ENCODE measurements at places on chromosomes 6 and 20. TPM values are rescaled to one million over a fixed set of nuclear protein-coding genes. Genes with fewer than 3 reads are reported as not detected.

TOMM6 gene
- total RNA-seq, result 126 TPM

DNA sequence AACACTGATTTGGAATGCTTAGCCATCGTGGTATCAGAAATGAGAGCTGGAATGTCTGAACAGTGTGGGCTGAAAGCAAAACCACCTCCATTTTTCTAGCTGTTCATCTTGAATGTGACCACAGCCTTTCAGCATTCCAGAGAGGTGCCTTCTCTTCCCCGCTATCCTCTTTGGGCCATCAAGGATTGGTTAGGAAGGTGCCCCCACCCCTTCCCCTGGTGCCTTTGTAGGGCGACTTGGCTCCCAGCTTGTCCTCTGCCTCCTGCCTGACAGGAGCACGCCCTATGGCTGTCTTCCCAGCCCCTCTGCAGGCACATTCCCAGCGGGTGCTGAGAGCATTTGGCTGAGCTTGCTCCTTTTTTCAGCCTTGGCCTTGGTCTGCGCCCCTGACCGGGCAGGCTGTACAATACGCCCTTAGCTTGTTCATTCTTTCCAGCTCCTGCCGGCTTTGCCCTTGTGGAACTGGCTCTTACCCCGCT is 97.5 kb downstream of the ARMC2 start:
- H3K4me3 ChIP-seq, result no peak overlapping the region
- DNase-seq, result no peak
- H3K4me1 ChIP-seq, result peaks cover 58% of the 10 kb centered on the region
- peaks cover 3% of the 10 kb centered on the region for H3K27me3 ChIP-seq
- no peak overlapping the region for H3K27ac ChIP-seq

DNA sequence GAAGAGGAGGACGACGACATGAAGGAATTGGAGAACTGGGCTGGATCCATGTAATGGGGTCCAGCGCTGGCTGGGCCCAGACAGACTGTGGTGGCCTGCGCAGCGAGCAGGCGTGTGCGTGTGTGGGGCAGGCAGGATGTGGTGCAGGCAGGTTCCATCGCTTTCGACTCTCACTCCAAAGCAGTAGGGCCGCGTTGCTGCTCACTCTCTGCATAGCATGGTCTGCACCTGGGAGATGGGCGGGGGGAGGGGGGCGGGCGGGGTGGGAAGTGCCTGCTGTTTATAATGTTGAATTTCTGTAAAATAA is 42.3 kb downstream of the CHMP4B start:
- H3K4me1 ChIP-seq, result peaks cover 61% of the 10 kb centered on the region
- peak; percentile 55 for DNase-seq
- H3K27ac ChIP-seq, result peak overlapping the region; percentile 72
- H3K27me3 ChIP-seq, result no peaks in the 10 kb centered on the region

DNA sequence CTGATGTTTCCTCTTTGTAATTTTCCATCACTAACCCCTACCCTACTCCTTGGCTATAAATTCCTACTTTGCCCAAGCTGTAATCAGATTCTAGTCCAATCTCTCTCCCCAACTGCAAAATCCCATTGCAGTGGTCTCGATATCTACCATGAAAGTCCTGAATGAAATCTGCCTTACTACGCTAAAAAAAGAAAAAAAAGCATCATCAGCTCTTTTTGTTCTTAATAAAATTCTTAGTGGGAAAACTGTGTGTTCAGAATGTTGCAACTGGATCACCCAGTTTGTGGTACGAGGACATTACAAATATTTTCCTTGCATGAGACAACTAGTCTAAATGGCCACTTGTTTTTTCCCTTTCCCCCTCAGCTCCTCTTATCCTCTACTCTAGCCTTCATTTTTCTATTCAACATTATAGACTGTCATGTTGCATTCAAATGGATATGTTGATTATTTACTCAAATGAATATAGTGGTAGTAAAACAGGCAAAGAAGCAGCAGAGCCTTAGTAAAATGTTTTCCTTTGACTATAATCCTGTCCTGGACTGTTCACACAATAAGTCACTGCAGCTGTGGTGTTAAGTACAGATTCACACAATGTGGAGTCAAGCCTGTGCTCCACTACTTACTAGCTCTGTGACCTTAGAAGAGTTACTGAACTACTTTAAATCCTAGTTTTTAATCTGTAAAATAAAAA is 527.1 kb upstream of the MARCKS start:
- no peaks in the 10 kb centered on the region for H3K27me3 ChIP-seq
- no peaks in the 10 kb centered on the region for H3K4me1 ChIP-seq
- no peak overlapping the region for H3K27ac ChIP-seq
- DNase-seq, result no peak
- no peak overlapping the region for H3K4me3 ChIP-seq

DNA sequence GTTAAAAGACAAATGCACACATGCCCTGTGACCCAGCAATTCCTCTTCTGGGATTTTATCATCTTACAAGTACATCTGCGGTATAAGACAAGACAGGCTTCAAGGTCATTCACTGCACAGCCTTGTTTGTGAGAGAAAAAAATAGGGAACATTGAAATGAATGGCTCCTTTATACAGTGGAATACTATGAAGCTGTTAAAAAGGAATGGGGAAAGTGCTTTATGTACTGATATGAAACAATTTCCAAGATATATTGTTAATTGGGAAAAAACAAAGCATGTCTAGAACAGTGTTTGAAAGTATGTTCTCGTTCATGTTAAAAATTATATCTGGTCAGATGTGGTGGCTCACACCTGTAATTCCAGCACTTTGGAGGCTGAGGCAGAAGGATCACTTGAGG is 25.4 kb downstream of the PDRG1 start:
- no peak for DNase-seq
- no peak overlapping the region for H3K4me3 ChIP-seq
- peaks cover 25% of the 10 kb centered on the region for H3K27me3 ChIP-seq
- no peak overlapping the region for H3K27ac ChIP-seq
- H3K4me1 ChIP-seq, result no peaks in the 10 kb centered on the region
- no peaks in the 10 kb centered on the region for H3K36me3 ChIP-seq

GCNT2 gene
- total RNA-seq, result 3.0 TPM

SPTLC3 gene
- total RNA-seq, result not detected

DNA sequence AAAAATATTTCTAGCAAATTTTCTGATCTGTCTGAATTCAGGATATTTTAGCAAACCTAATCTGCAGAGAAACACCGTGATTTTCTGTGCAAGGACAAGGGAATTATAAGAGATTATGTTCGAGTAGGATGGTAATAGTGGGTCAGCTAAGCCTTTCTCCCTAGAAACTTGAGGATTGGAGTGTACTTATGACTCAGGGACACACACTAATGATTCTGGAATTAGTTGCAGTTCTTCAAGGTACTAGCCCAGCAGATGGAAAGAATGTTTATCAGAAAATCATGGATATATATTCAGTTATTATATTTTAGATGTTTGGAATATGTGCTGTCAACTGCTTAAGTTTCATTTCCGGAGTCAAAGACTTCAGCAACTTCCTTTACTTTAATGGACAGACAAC is 177.1 kb upstream of the MAP3K7 start:
- no peaks in the 10 kb centered on the region for H3K4me1 ChIP-seq
- H3K4me3 ChIP-seq, result no peak overlapping the region

DNA sequence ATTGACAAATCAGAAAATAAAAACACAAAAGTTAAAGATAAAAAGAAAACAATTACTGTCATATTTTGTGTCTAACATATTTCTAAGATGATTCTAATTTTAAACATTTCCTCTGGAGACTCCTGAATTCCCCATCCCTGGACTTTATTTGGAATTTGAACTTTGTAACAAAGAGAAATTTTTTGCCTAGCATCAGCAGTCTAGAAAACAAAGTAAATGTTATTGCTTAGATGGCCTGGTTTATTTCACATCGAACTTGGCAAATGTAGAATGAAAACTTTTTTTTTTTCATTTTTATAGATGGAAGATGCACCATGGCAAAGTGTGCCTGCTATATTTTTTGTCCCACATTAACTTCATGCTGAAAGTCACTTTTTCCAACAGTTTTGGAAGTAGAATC is 159.1 kb downstream of the TBX18 start:
- no peaks in the 10 kb centered on the region for H3K27me3 ChIP-seq
- no peak for DNase-seq
- no peak overlapping the region for H3K4me3 ChIP-seq

GRCh38 chr20:17505636-17506517 is 25.3 kb downstream of the BFSP1 start:
- H3K4me3 ChIP-seq, result peak overlapping the region; percentile 79
- H3K27me3 ChIP-seq, result peaks cover 7% of the 10 kb centered on the region
- peaks cover 10% of the 10 kb centered on the region for H3K36me3 ChIP-seq
- peaks cover 77% of the 10 kb centered on the region for H3K4me1 ChIP-seq
- peak; percentile 84 for DNase-seq

TINAG gene
- total RNA-seq, result not detected

GRCh38 chr6:105111105-105111504 is 68.7 kb downstream of the POPDC3 start:
- H3K36me3 ChIP-seq, result no peaks in the 10 kb centered on the region
- DNase-seq, result no peak
- H3K27me3 ChIP-seq, result peaks cover 22% of the 10 kb centered on the region
- no peaks in the 10 kb centered on the region for H3K4me1 ChIP-seq
- no peak overlapping the region for H3K4me3 ChIP-seq
- no peak overlapping the region for H3K27ac ChIP-seq

DNA sequence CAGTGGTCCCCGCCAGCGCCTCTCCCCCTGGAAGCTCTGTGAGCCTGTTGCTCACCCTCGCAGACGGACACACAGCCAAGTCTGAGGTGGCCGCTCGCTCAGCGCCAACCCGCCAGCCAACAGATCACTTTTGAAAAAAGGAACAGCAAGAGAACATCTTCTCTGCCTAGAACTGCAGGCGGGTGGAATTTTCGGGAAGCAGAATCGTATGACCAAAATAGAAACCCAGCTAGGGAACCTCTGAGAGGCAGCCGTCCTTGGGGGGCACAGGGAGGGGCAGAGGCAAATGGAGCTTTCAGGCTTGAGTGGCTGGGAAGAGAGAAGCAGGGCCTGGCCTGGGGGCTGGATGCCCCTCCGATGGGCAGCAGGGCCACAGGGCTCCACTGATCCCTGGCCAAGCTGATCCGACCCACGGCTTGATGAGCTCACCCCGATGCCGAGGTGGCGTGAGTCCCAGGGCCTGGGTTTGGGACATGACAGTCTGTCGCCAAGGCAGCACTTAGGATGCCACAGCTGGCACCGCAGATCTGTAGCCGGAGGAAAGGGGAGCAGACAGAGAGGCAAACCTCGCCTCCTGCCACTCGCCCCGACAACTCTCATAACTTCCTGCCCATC is 9.8 kb downstream of the NFATC2 start:
- peak overlapping the region; percentile 91 for H3K27ac ChIP-seq
- no peak overlapping the region for H3K4me3 ChIP-seq
- peaks cover 97% of the 10 kb centered on the region for H3K4me1 ChIP-seq

TAGAP gene
- 52.0 TPM for total RNA-seq

- H3K27ac ChIP-seq, result no peak overlapping the region
- peaks cover 67% of the 10 kb centered on the region for H3K36me3 ChIP-seq
- no peaks in the 10 kb centered on the region for H3K27me3 ChIP-seq
- no peak for DNase-seq
- peaks cover 56% of the 10 kb centered on the region for H3K4me1 ChIP-seq
- H3K4me3 ChIP-seq, result no peak overlapping the region
Observed at GRCh38 chr6:36686668-36687513, 8.4 kb downstream of the CDKN1A start.

ABHD16A gene
- total RNA-seq, result 53.1 TPM

GRCh38 chr6:22072949-22073348 is 223.9 kb downstream of the PRL start:
- H3K4me1 ChIP-seq, result no peaks in the 10 kb centered on the region
- no peak for DNase-seq
- H3K36me3 ChIP-seq, result no peaks in the 10 kb centered on the region
- no peak overlapping the region for H3K27ac ChIP-seq

TFB1M gene
- total RNA-seq, result 28.1 TPM

GRCh38 chr6:22149096-22149495 is 147.7 kb downstream of the PRL start:
- H3K27me3 ChIP-seq, result peaks cover 24% of the 10 kb centered on the region
- no peak overlapping the region for H3K4me3 ChIP-seq
- no peaks in the 10 kb centered on the region for H3K4me1 ChIP-seq
- no peak overlapping the region for H3K27ac ChIP-seq

- H3K27ac ChIP-seq, result no peak overlapping the region
- H3K4me3 ChIP-seq, result no peak overlapping the region
- no peaks in the 10 kb centered on the region for H3K27me3 ChIP-seq
- no peak for DNase-seq
- H3K36me3 ChIP-seq, result no peaks in the 10 kb centered on the region
Observed at GRCh38 chr6:2173203-2173961, 72.0 kb downstream of the GMDS start.

CAGE1 gene
- total RNA-seq, result not detected

GRCh38 chr6:88585276-88585692 is 378.1 kb downstream of the RNGTT start:
- H3K27me3 ChIP-seq, result peaks cover 7% of the 10 kb centered on the region
- no peak for DNase-seq
- no peak overlapping the region for H3K4me3 ChIP-seq
- H3K27ac ChIP-seq, result no peak overlapping the region

CRIP3 gene
- total RNA-seq, result 0.88 TPM

- H3K27ac ChIP-seq, result no peak overlapping the region
- H3K36me3 ChIP-seq, result peaks cover 5% of the 10 kb centered on the region
- H3K4me3 ChIP-seq, result no peak overlapping the region
- H3K27me3 ChIP-seq, result no peaks in the 10 kb centered on the region
- H3K4me1 ChIP-seq, result peaks cover 5% of the 10 kb centered on the region
- no peak for DNase-seq
Observed at GRCh38 chr20:36717657-36718056, 28.2 kb downstream of the NDRG3 start.

GRCh38 chr20:13718171-13718570 is 66.5 kb downstream of the ESF1 start:
- H3K27me3 ChIP-seq, result no peaks in the 10 kb centered on the region
- no peak overlapping the region for H3K27ac ChIP-seq
- DNase-seq, result no peak
- peaks cover 32% of the 10 kb centered on the region for H3K36me3 ChIP-seq

BTN1A1 gene
- total RNA-seq, result not detected

RGL2 gene
- total RNA-seq, result 44.3 TPM

- H3K4me1 ChIP-seq, result peaks cover 47% of the 10 kb centered on the region
- H3K4me3 ChIP-seq, result peak overlapping the region; percentile 81
- H3K27me3 ChIP-seq, result no peaks in the 10 kb centered on the region
- no peak for DNase-seq
- peak overlapping the region; percentile 91 for H3K27ac ChIP-seq
- H3K36me3 ChIP-seq, result peaks cover 68% of the 10 kb centered on the region
Observed at GRCh38 chr6:31837369-31838113, 10.0 kb downstream of the HSPA1B start.
